Neuronal stem cell (in vitro differentiated cells): ENCODE measurements at places on chromosomes 1 and 21.

GRCh38 chr21:34922479-34922878, 126.6 kb downstream of the RUNX1 start:
- DNase-seq, result no peak

DNA sequence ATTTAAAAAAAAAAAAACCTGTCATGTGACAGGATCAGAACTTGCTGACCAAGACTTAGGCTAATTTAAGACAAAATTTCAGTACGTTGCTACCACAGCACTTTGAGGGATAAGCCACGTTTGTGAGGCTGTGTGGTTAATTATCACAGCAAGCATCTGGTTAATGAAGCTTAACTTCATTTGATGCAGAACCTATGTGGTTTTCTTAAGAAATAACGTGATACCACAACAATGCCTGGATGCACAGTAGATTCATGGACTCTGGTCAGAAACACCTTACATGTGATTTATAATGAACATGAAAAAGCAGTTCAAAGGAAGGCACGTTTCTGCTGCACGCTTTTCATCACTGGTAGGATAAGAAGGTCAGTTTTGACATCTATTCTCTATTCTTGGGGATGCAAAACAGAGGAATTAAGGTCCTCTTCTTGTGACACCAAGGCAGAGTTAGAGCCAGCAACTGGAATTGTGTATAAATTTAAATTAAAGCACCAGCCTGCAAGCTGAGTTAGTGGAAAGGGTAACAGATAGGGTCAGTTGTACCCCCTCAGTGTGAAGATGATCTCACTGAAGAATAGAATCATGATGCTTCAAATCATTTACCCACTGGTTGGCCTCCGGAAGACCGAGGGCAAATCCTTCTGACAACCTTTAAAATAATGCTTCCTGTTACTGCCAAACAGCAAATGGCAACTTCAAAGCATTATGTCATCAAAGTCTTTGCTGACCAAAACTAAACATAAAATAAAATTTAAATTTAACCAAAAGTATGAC, 6.0 kb upstream of the KRTAP8-1 start:
- no peak for DNase-seq

GRCh38 chr1:37481289-37482003, 7.1 kb downstream of the ZC3H12A start:
- DNase-seq, result no peak

GRCh38 chr1:25106352-25106751, 126.0 kb downstream of the SYF2 start:
- no peak for DNase-seq

- no peak for DNase-seq
Observed at GRCh38 chr1:180310095-180310494, 80.0 kb downstream of the LHX4 start.

- no peak for DNase-seq
Observed at GRCh38 chr1:108119500-108119899, 80.6 kb downstream of the SLC25A24 start.

- DNase-seq, result no peak
Observed at GRCh38 chr1:19315378-19316198, 3.5 kb downstream of the SLC66A1 start.

GRCh38 chr1:150273311-150273710, 721 bp downstream of the C1orf54 start:
- no peak for DNase-seq

DNA sequence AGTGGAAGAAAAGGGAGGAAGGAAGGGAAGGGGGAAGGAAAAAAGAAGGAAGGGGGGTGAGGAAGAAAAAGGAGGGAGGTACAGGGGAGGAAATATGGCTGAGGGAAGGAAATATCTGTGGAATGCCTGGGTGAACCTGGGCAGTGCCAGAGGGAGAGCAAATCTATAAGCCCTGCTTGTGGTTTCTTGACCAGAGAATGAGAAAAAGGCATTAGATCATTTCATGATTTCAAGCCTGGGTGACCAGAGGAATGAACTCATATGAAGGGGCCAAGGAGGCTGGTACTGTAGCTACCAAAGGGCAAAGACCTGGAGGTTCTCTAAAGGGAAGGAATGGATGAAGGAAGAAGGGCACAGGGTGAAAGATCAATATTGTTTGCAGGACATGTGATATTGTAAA, 31.4 kb downstream of the GNG12 start:
- no peak for DNase-seq

DNA sequence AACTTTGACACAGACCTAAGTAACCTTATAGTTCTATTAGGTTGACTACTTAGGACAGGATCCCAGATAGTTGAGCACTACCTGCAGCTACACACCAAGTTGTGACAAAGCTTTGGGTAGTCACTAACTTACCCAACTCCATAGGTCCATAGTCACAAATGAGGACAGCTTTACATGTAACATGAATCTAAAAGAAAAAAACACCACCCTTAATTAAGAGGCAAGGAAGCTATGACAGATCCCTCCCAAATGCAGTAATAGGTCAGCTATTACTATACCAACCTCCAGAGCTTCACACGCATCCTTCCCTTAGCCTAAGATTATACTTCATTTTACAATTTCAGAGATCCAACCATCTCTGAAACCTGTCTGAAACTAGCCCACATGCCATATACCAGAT, 12.7 kb upstream of the RAB42 start:
- no peak for DNase-seq

- no peak for DNase-seq
Observed at GRCh38 chr21:25079053-25079452, 528.2 kb downstream of the MRPL39 start.

- DNase-seq, result no peak
Observed at GRCh38 chr1:168894397-168894903, 165.4 kb upstream of the DPT start.

- peak; percentile 80 for DNase-seq
Observed at GRCh38 chr1:87331365-87332241, 2.9 kb downstream of the LMO4 start.

GRCh38 chr1:23118957-23119792, 49.5 kb downstream of the LUZP1 start:
- no peak for DNase-seq

GRCh38 chr1:224565186-224565585, 50.9 kb upstream of the CNIH3 start:
- no peak for DNase-seq

DNA sequence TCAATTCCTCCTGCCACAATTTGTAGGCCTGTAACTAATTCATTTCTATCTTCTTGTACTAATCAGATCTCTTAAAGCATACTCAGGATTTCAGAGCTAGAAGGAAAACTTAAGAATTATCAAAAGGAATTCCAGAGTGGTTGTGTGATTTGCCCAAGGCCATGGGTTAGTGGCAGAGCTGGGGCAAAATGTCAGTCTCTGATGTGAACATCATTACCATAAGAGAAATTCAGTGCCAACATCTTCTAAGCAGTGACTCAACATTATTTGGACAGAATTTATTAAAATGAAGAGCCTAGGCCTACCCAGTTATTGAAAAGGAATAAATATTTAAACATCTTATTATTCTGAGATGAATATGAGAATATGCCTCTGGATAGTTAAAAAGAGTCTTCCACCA, 14.5 kb downstream of the ST6GALNAC5 start:
- no peak for DNase-seq

GRCh38 chr1:70205071-70205433, 327 bp downstream of the LRRC40 start:
- no peak for DNase-seq

DNA sequence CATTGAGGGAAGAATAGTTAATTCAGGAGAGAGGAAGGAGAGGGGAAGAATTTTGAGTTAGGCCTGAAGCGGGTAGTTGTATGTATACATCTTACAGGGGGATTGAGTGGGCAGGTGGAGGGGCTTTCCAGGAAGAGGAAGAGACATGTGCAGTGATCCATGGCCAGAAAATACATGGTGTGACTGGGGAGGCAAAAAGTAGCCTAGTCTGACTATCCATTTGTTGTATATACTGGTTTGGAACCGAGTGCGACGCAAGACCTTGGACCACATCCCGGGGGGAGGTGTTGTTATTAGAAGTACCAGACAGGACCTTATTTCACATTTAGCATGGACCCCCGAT, 158.3 kb downstream of the SDCCAG8 start:
- DNase-seq, result no peak

- DNase-seq, result no peak
Observed at GRCh38 chr1:209590405-209590804, 6.9 kb downstream of the CAMK1G start.

DNA sequence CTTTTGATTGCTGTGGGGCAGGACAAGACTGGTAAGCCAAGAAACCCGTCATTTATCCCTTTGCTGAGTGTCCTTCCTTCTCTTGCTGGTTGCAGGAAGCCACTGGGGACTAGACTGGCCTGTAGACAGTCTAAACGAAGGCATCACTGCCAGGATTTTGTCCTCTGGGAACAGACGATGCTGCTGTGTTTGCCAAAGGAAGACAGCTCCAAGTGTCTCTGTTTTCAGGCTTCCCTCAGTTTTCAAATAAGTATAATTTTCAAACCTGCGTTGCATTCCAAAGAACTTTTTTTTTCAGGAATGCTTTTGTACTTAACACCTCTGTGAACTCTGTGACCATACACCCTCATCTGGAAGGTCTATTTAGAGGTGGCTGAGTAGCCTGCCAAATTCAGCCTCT, 269.4 kb downstream of the HLX start:
- DNase-seq, result no peak

GRCh38 chr1:17763417-17763816, 8.3 kb downstream of the ACTL8 start:
- DNase-seq, result no peak

- no peak for DNase-seq
Observed at GRCh38 chr1:31122101-31122735, 56.7 kb upstream of the PUM1 start.

- no peak for DNase-seq
Observed at GRCh38 chr1:65946376-65946775, 153.7 kb downstream of the PDE4B start.
